ENCODE measurements at places on chromosomes 16 and 17. TPM values are rescaled to one million over a fixed set of nuclear protein-coding genes. Genes with fewer than 3 reads are reported as not detected.

Gene KRTAP17-1
- not detected for polyA plus RNA-seq

Gene CLEC18A
- polyA plus RNA-seq, result 1.2 TPM

Gene GDPD3
- polyA plus RNA-seq, result 19.0 TPM

Gene HEXIM2
- polyA plus RNA-seq, result 7.1 TPM

Gene MT1F
- polyA plus RNA-seq, result 6.8 TPM

Gene RFNG
- 47.3 TPM for polyA plus RNA-seq

Gene CMTM4
- 30.7 TPM for polyA plus RNA-seq

Gene ARHGDIG
- 1.2 TPM for polyA plus RNA-seq

Gene C16orf54
- polyA plus RNA-seq, result 0.58 TPM

Gene CORO6
- 5.7 TPM for polyA plus RNA-seq

Gene GCGR
- 0.31 TPM for polyA plus RNA-seq

DNA sequence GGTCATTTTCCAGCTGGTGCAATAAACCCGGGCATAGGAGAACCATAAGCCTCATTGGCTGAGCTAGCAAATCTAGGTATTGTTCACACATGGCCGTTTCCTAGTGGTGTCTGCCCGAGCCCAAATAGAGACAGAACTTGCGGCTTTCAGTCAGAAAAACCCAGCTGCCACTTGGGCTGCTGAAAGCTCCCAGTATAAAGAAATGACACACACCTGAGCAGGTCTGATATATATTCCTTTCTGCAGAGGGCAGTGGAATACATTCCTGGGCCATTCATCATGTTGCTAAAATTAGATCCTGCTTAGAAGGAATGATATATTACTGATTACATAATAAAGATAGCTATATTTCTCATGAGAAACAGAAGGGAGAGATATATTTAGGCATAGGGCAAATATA is 83.9 kb upstream of the IRX5 start:
- DNase-seq, result no peak

GRCh38 chr16:5838725-5839124 is 741.1 kb upstream of the EEF2KMT start:
- DNase-seq, result no peak

GRCh38 chr17:35577830-35578196 is 558 bp downstream of the PEX12 start:
- DNase-seq, result no peak

DNA sequence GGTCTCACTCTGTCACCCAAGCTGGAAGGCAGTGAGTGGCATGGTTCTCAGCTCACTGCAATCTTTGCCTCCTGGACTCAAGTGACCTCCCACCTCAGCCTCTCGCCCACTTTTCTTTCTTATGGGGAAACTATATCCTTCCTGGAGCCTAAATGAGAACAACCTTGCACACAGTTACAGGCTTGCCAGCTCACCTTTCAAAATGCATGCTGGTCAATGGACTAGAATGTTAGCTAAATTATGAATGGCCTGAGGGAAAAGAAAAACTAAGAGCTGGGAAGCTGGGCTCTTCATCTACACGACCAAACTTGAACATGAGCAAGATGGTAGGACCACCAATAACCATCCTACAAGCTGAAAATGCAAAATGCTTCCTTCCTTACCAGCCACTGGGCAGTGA is 10.6 kb upstream of the LHX1 start:
- no peak for DNase-seq

GRCh38 chr17:80762076-80762475 is 217.4 kb downstream of the RPTOR start:
- DNase-seq, result no peak

GRCh38 chr16:11857161-11857560 is 5.8 kb upstream of the RSL1D1 start:
- DNase-seq, result no peak

DNA sequence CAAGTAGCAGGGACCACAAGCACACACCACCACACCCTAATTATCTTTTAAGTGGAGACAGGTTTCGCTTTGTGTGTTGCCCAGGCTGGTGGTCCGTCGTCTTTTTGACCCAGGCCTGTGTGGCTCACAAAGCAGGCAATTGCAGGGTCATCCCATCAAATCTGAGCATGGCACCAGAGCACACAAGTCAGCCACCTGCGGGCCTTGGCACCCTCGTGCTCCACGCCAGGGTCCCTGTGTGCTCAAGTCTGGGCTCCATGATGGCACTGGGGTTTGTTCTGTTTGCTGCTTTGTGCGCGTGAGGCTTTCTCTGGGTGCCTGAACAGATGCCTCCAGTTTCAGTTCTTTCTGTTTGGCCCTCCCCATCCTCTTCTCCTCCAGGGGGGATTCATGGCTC is 2.4 kb upstream of the CAPN15 start:
- no peak for DNase-seq

GRCh38 chr16:4917117-4917516 is 19.8 kb downstream of the PPL start:
- DNase-seq, result no peak

DNA sequence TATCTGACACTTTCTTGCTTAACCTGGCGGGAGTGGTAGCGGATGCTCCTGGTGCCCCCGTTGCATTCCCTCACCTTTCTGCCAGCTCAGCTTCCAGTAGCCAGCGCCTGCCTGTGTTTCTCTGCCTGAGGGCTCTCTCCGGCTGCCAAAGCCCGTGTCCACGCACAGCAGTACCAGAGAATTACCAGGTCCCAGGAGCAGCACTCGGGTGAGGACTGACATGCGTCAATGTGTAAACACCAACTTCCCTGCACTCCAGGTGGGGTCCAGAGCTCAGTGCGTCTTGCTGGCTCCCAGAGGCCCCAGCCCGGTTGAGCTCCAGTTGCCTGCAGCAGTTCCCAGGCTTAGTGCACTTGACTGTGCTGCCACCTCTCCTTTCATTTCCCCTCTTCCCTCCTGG is 54.8 kb downstream of the CDH13 start:
- DNase-seq, result no peak

DNA sequence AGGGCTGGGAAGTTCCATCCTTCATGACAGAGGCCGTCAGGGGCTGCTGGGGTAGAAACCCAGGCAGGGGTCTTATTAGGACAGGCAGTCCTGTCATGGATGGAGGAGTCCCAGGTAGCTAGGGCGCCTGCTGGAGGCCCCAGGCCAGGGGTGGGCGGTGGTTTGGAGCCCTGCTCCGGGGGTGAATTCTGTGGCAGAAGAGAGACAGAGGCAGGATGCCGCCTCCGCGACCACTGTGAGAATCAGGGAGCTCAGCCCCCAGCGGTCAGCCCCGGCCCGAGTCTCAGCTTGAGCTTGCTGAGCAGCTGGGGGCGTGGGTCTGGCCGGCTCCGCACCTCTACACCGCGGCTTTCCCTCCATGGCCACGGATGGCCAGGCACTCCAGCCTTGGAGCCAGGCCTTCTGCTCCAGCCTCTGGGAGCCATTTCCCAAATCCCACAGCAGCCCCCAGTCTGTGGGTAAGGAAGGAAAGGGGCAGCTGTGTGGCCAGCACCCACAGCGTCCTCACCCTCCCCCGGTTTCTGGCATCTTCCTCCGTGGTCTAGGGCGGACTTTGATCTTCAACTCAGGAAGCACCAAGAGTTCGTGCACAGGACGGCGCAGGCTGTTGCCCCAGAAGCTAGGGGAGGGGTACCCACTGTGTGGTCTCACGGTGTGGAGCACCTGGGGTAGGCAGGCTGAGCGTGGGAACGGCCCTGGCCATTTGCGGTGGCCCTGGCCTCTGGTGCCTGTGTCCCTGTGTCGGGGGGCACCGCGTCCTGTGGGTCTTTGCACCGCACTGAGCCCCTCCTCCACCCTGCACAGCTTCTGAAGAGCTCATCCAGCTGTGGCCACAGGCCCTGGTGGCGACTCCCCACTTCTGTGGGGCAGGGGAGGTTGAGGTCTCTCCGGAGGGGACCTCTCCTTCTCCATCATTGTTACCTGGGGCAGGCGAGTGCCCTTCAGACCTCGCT is 14.1 kb downstream of the CD7 start:
- DNase-seq, result no peak

GRCh38 chr16:54533856-54534490 is 247.4 kb upstream of the IRX3 start:
- no peak for DNase-seq

GRCh38 chr17:66367107-66367506 is 64.7 kb downstream of the PRKCA start:
- no peak for DNase-seq

DNA sequence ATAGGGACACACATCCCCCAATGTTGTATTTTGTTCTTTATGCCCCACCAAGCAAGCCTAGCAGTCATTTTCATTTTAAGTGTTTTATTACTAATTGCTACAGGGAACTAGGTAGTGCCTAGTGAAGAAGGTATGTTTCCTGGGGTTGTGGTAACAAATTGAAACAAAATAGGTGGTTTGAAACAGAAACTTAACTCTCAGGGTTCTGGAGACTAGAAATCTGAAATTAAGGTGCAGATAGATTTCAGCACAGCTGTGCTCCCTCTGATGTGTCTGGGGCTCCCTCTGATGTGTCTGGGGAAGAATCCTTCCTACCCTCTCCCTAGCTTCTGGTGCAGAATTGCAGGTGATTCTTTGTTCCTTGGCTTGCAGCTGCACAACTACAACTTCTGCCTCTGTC is 390.1 kb downstream of the ZFHX3 start:
- DNase-seq, result no peak

All from left lung (tissue), 14 donors.